Central memory CD4-positive, alpha-beta T cell (primary cell): ENCODE measurements at places on chromosomes 5 and 9.

DNA sequence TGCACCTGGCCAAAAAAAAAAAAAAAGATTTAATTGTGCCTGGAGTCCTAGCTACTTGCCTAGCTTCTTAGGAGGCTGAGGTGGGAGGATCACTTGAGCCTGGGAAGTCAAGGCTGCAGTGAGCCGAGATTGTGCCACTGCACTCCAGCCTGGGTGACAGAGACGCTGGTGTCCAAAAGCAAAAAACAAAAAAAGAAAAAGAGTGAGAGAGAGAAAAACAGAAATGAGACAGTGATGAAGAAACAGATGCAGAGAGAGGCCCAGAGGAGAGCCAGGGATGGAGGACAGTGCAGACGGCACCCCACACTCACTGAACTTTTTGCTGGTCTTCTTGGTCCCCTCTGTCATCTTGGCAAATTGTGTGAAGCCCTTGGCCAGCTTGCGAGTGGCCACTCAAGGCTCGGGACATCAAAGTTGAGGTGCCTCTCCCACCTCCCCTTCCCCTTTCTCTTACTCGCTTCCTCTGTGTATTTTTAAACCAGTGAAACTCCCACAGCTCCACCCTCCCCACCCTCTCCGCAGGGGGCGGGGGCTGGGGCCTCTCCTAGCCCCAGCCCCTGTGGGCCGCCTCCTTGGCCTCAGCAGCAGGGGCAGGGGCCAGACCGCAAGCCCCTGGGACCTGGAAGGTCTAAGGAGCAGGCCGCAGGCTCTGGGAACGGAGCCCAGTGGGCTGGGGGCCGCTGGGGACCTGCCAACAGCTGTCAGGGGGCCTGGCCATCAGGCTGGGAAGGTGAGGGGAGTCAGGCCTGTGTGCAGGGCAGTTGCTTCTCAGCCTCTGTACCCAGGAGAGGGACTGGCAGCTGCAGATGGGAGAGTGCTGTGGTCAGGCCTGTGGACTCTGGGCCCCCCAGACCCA, at the start of gene SH2D3C:
Gene SH2D3C, minus strand, starts transcription at position 387 of the 856 bp plus-strand sequence. Its CDS starts 39 bp downstream, at position 348.
- peak; percentile 30 for DNase-seq

DNA sequence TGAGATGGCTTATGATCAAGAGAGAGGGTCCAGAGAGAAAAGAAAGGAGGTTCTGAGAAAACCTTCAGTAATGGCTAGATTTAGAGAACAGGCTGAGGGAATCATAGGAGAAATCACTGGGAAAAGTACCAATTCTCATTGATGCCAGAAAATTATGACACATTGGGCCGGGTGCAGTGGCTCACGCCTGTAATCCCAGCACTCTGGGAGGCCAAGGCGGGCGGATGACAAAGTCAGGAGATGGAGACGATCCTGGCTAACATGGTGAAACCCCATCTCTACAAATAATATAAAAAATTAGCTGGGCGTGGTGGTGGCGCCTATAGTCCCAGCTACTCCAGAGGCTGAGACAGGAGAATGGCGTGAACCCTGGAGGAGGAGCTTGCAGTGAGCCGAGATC, 29.5 kb upstream of the PLIN2 start:
- DNase-seq = no peak

DNA sequence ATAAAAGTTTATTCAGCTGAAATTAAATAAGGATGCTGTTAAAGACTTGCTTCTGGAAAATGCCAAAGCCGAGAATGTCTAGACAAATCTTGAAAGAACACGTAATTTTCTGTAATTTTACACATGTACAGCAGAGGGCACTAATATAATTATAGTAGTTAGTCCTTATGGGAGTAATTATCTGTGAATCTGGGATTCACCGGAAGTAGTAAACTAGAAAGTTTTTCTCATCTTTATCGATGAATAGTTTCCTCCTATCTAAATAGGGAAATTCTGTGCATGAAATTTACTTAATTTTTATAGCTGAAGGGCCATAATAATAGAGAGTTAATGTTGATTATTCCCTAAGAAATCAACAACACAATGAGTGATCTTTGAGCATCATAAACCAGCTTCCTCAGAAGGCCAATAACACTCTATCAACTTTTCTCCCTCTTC, 18.4 kb upstream of the CNTLN start:
- no peak for DNase-seq

DNA sequence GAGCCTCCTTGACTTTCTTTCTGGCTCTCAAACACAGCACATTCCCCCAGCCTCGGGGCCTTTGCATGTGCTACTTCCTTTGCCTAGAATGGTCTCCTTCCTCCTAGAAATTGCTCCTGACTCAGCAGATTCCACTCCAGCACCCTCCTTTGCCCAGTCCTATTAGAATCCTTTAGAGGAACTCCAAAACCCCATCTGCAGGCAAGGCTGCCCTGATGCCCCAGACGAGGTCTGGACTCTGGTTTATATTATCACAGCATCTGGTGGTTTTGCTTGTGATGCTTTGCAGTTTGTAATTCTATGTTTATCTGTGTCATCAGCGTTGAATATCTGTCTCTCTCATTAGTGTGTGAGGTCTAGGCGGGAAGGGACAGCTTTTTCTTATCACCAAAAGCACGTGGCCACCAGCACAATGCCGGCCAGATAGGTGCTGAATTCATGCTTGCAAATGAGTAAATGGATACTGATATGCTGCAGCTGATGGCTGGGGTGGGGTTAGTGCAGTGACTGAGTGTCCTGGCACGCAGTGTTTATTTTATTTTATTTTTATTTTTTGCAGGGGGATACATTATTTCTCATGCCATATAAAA, 30.0 kb upstream of the ANKH start:
- no peak for DNase-seq

- DNase-seq = peak; percentile 11
These were observed 576.2 kb upstream of the CLINT1 start for GRCh38 chr5:158435161-158435616.

GRCh38 chr9:130751631-130752355, 58.2 kb downstream of the EXOSC2 start:
- DNase-seq = no peak

DNA sequence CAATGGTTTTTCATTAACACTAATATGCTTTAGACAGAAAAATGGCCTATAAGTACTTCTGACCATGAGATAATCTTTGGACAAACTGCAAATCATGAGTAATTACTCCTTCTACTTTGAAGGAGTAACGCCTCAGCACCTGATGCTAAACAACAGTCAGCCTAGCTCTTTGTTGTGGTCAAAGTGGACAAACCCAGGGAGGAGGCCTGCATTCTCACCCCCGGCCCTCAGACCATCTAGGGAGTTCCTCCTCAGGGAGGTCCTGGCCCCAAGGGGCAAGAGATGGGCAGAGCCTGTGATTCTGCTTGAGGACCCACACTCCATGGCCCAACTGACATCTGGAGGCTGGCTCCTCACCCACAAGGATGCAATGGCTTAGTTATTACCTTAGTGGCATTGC, 48.2 kb upstream of the ANGPTL2 start:
- no peak for DNase-seq

DNA sequence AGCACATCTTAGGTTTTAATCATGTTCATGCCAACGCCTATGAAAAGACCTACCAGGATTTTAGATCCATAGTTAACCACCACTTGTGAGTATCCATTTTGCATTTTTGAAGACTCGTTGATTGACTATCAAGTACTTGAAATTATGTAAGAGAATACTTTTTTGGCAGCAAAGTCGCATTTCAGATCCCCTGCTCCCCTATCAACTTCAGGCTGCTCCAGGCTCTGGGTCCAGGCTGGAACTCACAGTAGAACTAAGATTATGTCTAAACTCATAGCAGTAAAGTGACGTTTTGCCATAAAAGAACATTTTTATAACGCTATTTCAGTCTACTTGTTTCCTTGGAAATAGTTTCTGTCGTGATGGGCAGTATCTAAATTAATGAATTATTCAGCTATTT, 267.7 kb downstream of the FANCC start:
- DNase-seq = no peak

GRCh38 chr5:128213340-128213739, 129.8 kb downstream of the SLC12A2 start:
- DNase-seq = peak; percentile 15

DNA sequence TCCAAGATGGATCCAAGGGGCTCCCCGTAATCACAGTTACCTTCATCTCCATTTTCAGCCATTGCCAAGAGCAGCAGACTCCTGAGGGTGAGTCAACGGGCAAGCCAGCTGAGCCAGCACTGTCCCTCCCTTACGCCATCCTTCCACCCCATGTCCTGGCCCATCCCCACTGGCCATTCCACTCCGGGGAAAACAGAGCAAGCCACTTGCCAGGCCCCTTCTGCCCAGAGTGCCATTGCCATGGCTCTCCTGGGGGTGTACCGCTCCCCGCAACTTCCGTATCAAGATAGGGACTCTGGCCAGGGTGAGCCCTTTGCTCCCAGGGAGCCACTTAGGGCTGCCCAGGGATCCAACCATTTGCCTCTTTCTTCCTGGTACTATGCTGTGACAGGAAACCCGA, 48.9 kb upstream of the CDKN2AIPNL start:
- no peak for DNase-seq

- peak; percentile 33 for DNase-seq
These were observed 24.0 kb downstream of the PTGES2 start for GRCh38 chr9:128103589-128103962.

- no peak for DNase-seq
These were observed 24.7 kb upstream of the MTAP start for GRCh38 chr9:21777701-21778100.

DNA sequence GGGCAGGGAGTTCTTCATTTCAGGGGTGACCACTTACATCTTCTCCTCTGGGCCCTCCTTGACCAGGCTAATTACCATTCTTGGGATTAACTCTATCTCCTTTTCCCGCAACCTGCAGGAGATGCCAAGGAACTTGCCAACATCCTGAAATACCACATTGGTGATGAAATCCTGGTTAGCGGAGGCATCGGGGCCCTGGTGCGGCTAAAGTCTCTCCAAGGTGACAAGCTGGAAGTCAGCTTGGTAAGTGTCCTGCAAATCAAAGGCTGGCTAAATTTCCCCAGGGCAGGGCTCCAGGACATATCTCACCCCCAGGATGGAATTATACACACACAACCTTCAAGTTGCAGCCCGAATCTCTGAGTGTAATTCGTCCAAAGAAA, 30.2 kb downstream of the TGFBI start:
- DNase-seq = no peak

DNA sequence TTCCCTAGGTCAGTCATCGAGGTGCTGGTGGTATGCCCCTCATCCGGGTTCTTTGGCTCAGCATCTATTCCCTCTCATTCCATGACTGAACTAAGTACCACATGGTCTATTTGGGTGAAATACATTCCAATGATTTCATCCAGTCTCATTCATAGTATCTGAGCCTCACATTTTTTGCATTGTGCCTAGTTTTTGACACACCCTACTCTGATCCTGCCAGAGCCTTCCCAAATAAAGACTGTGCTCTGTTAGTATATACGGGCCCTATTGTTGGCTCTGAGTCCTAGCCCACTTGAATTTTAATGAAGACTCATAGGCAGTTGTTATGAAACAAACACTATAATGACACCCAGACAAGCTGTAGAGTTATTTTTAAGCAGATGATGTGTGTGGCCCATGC, 740.7 kb downstream of the CETN3 start:
- no peak for DNase-seq

GRCh38 chr9:99058964-99059921, 45.7 kb upstream of the TGFBR1 start:
- peak; percentile 18 for DNase-seq

GRCh38 chr5:17989567-17990563, 355.6 kb downstream of the TAF11L14 start:
- DNase-seq = no peak

DNA sequence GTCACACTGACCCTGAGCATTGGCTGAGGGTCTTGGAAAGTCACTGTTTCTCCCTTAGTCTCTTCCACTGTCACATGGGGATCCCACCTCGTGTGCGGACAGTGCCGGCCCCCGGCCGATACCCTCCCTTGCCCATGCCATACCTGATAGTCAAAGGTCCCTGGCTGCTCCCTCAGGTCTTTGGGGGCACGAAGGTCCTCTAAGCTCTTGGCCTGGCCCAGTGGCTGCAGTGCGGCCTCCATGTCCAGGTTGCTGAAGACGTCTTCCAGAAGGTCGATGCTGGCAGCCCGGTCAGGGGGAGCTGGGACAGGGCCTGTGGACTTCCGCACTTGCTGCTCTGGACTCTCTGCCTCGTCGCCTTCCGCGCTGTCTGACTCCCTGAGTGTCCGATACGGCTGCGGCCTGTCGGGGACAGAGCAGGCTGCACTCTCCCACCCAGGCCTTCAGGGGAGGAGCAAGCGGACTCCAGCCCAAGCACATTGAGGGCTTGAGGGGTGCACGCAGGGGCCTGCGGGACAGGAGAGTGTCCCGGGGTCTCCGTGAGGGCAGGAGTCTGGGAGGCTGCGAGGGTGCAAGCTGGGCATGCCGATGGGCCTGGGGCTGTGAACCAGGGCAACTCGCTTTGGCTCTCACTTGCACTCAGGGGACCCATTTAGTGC, 27.6 kb downstream of the CRB2 start:
- no peak for DNase-seq

DNA sequence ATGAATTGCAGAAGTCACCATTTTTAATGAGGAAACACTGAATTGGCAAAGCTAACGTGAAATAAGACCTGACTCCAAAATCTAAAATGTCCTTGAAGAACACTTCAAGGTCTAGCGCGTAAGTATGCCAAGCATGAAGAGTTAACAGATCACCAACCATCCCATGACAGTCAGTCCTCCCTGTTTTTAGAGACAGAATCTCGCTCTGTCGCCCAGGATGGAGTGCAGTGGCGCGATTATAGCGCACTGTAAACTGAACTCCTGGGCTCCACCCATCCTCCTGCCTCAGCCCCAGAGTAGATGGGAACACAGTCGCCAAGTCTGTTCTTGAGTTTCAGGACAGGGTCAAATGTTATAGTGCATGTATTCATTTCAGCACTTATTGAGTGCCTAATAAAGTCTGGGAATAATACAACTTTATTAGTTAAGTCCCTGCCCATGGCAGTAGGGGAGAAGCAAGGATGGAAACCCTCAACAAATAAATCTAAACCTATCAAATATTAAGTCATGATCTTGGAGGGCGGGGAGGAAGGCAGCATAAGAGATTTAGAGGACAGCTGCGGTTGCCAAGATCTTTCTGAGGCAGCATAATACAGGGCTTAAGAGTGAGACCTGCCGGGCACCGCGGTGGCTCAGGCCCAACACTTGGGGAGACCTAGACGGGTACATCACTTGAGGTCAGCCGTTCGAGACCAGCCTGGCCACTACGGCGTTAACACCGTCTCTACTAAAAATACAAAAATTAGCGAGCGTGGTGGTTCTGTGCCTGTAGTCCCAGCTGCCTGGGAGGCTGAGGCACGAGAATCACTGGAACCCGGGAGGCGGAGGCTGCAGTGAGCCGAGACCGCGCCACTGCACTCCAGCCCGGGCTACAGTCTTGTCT, 1.1 kb downstream of the ATPSCKMT start:
- DNase-seq = no peak

DNA sequence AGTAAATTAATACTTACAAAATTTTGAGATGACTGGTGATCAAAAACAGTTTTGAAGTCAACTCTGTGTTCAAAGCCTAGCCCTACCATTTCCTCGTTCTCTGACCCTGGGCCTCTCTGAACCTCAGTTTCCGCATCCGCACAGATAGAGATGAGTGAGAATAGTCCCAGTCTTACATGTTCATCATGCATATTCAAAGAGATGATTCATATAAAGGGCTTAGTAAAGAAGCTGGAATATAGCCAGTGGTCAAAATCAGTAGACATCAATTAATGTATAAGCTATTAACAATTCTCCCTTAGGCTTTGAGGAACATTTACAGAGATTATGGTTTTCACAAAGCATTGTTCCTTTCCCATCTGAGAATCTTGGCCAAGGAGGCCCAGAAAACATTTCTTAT, 250.6 kb downstream of the SPOCK1 start:
- no peak for DNase-seq

GRCh38 chr5:11642438-11642837, 261.8 kb downstream of the CTNND2 start:
- no peak for DNase-seq
